Activated naive CD8-positive, alpha-beta T cell treated with anti-CD3 and anti-CD28 coated beads, Interleukin-2, amount 50 U/mL, for 24 hours (primary cell): ENCODE measurements at places on chromosomes 11 and 22.

DNA sequence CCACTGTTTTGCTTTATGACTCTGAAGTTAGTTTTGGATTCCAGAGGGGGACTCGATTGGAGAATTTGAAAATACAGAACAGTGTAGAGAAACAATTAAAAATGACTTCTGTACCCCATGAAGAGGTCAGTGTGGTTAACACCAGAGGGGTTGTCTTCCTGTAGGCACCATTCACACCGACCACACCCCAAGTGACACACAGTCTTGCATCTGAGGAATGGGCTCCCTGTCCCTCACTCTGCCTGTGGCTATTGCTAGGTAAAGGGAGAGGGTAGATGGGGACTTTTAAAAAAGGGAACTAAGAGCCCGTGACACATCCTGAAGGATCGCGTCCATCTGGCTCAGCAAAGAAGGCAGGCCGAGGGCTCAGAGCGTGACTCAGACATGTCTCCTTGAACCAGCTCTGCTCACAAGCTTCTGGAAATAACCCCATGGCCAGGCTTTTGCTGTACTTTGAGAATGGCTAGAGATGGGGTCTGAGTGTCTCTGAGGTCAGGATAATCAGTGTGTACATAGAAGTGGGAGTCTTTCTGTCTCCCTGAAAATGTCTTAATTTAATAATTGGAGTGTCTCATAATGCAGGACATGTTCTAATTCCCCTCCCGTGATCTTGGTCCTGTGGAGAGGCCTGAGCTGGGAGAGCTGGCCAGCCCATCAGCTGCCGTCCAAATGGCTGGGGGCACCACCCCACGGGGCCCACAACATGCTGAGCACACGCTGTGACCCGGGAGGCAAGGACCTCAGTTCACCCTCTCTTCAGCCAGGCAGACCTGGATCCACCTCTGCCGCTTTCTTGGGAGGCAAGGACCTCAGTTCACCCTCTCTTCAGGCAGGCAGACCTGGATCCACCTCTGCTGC lies 39.3 kb downstream of the SGSM1 start:
- no peak overlapping the region for H3K27ac ChIP-seq
- peaks cover 7% of the 10 kb centered on the region for H3K4me1 ChIP-seq
- H3K27me3 ChIP-seq: peaks cover 2% of the 10 kb centered on the region
- H3K4me3 ChIP-seq: no peak overlapping the region

DNA sequence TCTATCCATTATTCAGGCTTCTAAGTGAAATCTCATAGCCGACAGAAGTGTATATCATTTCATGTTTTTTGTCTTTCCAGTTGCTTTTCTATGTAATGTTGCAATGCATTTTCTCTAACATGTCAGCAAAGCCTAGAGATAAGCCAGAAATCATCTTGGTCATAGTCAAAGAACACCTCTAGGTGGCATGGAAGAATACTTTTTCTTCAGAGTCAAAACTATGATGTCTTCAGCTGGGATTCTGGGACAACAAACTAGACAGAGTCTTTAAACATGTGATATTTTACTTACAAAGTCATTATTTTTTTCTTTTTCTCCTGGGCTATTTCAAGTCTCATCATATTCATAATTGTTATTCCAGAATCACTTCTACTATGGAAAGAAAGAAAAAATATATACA lies 4.4 kb downstream of the GAS2 start:
- H3K27ac ChIP-seq: no peak overlapping the region
- H3K4me3 ChIP-seq: no peak overlapping the region
- peaks cover 46% of the 10 kb centered on the region for H3K27me3 ChIP-seq
- DNase-seq: no peak
- no peaks in the 10 kb centered on the region for H3K36me3 ChIP-seq

GRCh38 chr11:130006929-130007328 lies 4.3 kb upstream of the PRDM10 start:
- H3K4me1 ChIP-seq: peaks cover 17% of the 10 kb centered on the region
- H3K4me3 ChIP-seq: no peak overlapping the region
- H3K36me3 ChIP-seq: no peaks in the 10 kb centered on the region
- H3K27me3 ChIP-seq: peaks cover 2% of the 10 kb centered on the region
- no peak for DNase-seq
- no peak overlapping the region for H3K27ac ChIP-seq

GRCh38 chr11:27022659-27023251 lies 17.9 kb upstream of the BBOX1 start:
- H3K36me3 ChIP-seq: no peaks in the 10 kb centered on the region
- H3K27me3 ChIP-seq: no peaks in the 10 kb centered on the region
- no peaks in the 10 kb centered on the region for H3K4me1 ChIP-seq
- H3K27ac ChIP-seq: no peak overlapping the region
- DNase-seq: no peak
- H3K4me3 ChIP-seq: no peak overlapping the region

DNA sequence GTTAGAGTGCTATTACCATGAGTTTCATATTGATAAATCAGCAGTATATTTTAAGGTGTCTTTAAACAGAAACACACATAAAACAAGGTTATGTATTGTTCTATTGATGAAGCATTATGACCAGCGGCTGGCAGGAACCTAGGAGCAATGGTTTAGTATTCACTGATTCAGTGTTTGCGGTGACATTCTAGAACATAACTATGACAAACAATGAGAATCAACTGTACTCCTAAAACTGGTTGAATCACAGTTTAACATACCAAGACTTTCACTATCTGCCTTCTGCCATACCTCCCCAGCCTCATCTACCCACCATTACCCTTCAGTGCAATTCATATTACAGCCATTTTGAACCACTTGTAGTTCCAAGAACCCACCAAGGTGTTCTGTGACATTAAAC lies 8.8 kb downstream of the HOATZ start:
- no peaks in the 10 kb centered on the region for H3K36me3 ChIP-seq
- H3K4me3 ChIP-seq: no peak overlapping the region
- peak overlapping the region; percentile 1 for H3K27ac ChIP-seq
- no peaks in the 10 kb centered on the region for H3K27me3 ChIP-seq
- DNase-seq: no peak

GRCh38 chr11:63549411-63549810 lies 12.8 kb downstream of the PLAAT4 start:
- peak overlapping the region; percentile 13 for H3K27ac ChIP-seq
- peaks cover 3% of the 10 kb centered on the region for H3K36me3 ChIP-seq
- no peak overlapping the region for H3K4me3 ChIP-seq

- peaks cover 31% of the 10 kb centered on the region for H3K36me3 ChIP-seq
- H3K4me3 ChIP-seq: no peak overlapping the region
- no peak overlapping the region for H3K27ac ChIP-seq
- H3K27me3 ChIP-seq: no peaks in the 10 kb centered on the region
- DNase-seq: no peak
These were observed 192.5 kb upstream of the MTMR2 start for GRCh38 chr11:96116376-96116775.

DNA sequence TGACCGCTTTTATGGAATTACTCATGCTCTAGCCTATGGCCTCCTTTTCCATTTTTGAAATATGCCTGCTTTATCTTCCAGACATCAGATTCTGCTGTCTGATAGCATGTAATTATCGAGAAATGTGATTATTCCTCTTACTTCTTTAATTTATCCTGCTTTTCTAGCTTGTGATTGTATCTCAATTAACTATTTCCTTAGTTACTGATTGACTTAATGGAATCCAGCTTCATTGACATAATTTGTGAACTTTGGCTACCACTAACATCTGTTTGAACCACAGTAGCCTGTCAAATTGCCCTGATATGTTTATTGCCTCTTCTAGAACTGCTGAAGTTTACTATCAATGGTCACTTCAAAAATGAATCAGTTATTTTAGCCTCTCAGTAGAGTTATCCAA lies 25.5 kb upstream of the PDE3B start:
- DNase-seq: no peak
- no peak overlapping the region for H3K4me3 ChIP-seq
- peaks cover 72% of the 10 kb centered on the region for H3K4me1 ChIP-seq
- H3K36me3 ChIP-seq: peaks cover 36% of the 10 kb centered on the region
- H3K27ac ChIP-seq: no peak overlapping the region

DNA sequence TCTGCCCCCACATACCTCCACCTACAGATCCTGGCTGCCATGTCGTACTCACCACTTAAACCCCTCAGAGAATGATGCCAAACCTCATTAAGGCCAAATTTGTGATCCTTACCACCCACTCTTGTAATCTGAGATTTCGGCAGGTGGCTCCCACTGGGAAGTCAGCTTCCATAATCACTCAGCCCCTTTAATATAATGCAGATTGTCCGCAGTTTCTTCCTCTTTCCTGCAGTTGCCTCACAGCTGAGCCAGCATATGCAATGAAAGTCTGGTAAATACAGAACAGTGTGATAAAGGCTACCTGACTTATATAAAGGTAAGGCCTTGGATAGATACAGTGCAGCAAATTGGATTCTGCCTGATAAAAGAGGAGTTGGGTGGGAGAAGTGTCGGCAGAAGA lies 515.2 kb upstream of the TENM4 start:
- H3K4me3 ChIP-seq: no peak overlapping the region
- DNase-seq: no peak
- H3K27me3 ChIP-seq: no peaks in the 10 kb centered on the region
- no peaks in the 10 kb centered on the region for H3K36me3 ChIP-seq

- no peaks in the 10 kb centered on the region for H3K36me3 ChIP-seq
- H3K4me1 ChIP-seq: peaks cover 8% of the 10 kb centered on the region
- H3K27ac ChIP-seq: no peak overlapping the region
- no peak overlapping the region for H3K4me3 ChIP-seq
These were observed 14.0 kb upstream of the MS4A10 start for GRCh38 chr11:60771146-60771545.

GRCh38 chr11:45429719-45430118 lies 143.6 kb upstream of the SYT13 start:
- H3K36me3 ChIP-seq: no peaks in the 10 kb centered on the region
- H3K4me1 ChIP-seq: no peaks in the 10 kb centered on the region
- peaks cover 15% of the 10 kb centered on the region for H3K27me3 ChIP-seq
- DNase-seq: no peak
- no peak overlapping the region for H3K4me3 ChIP-seq
- no peak overlapping the region for H3K27ac ChIP-seq

DNA sequence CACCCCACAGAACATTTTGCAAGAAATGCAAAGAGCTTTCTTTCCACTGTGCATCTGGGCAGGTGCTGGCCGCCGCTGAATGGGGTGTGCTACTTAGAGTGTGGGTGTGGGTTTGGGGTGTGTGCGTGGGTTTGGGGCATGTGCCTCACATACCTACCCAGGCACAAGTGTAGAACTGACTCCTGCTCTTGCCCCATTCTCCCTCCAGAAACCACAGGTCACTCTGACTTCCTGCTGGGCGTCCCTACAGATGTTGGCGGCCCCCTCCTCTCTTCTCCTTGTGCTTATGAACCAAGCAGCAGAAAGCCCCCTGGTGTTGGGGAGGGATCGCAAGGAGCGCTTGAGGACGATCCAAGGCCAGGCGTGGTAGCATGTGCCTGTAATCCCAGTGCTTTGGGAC lies 63.9 kb downstream of the GRIK4 start:
- H3K27me3 ChIP-seq: peaks cover 43% of the 10 kb centered on the region
- H3K27ac ChIP-seq: no peak overlapping the region
- H3K36me3 ChIP-seq: no peaks in the 10 kb centered on the region
- no peak overlapping the region for H3K4me3 ChIP-seq
- DNase-seq: no peak

GRCh38 chr11:64074239-64074638 lies 38.5 kb downstream of the FLRT1 start:
- DNase-seq: no peak
- H3K36me3 ChIP-seq: no peaks in the 10 kb centered on the region
- H3K27me3 ChIP-seq: no peaks in the 10 kb centered on the region
- H3K4me3 ChIP-seq: no peak overlapping the region
- no peak overlapping the region for H3K27ac ChIP-seq
- peaks cover 3% of the 10 kb centered on the region for H3K4me1 ChIP-seq

- no peak overlapping the region for H3K27ac ChIP-seq
- H3K36me3 ChIP-seq: no peaks in the 10 kb centered on the region
- no peak overlapping the region for H3K4me3 ChIP-seq
- peak; percentile 4 for DNase-seq
- no peaks in the 10 kb centered on the region for H3K4me1 ChIP-seq
These were observed 47.7 kb upstream of the CSNK2A3 start for GRCh38 chr11:11400635-11401232.

- DNase-seq: no peak
- H3K27ac ChIP-seq: peak overlapping the region; percentile 37
- no peaks in the 10 kb centered on the region for H3K36me3 ChIP-seq
These were observed 17.3 kb downstream of the PACSIN2 start for GRCh38 chr22:42997582-42998090.

- peaks cover 53% of the 10 kb centered on the region for H3K4me1 ChIP-seq
- no peak overlapping the region for H3K4me3 ChIP-seq
- H3K36me3 ChIP-seq: peaks cover 4% of the 10 kb centered on the region
These were observed 30.0 kb downstream of the MAPK1 start for GRCh38 chr22:21837248-21837979.

GRCh38 chr22:40046126-40046525 lies 51.4 kb downstream of the FAM83F start:
- DNase-seq: no peak
- H3K27me3 ChIP-seq: peaks cover 2% of the 10 kb centered on the region
- H3K4me1 ChIP-seq: peaks cover 66% of the 10 kb centered on the region
- H3K4me3 ChIP-seq: peak overlapping the region; percentile 71
- H3K27ac ChIP-seq: peak overlapping the region; percentile 71
- H3K36me3 ChIP-seq: peaks cover 4% of the 10 kb centered on the region

- no peak overlapping the region for H3K4me3 ChIP-seq
- no peak for DNase-seq
- H3K27ac ChIP-seq: no peak overlapping the region
These were observed 147.0 kb upstream of the NAV2 start for GRCh38 chr11:19565639-19566038.

DNA sequence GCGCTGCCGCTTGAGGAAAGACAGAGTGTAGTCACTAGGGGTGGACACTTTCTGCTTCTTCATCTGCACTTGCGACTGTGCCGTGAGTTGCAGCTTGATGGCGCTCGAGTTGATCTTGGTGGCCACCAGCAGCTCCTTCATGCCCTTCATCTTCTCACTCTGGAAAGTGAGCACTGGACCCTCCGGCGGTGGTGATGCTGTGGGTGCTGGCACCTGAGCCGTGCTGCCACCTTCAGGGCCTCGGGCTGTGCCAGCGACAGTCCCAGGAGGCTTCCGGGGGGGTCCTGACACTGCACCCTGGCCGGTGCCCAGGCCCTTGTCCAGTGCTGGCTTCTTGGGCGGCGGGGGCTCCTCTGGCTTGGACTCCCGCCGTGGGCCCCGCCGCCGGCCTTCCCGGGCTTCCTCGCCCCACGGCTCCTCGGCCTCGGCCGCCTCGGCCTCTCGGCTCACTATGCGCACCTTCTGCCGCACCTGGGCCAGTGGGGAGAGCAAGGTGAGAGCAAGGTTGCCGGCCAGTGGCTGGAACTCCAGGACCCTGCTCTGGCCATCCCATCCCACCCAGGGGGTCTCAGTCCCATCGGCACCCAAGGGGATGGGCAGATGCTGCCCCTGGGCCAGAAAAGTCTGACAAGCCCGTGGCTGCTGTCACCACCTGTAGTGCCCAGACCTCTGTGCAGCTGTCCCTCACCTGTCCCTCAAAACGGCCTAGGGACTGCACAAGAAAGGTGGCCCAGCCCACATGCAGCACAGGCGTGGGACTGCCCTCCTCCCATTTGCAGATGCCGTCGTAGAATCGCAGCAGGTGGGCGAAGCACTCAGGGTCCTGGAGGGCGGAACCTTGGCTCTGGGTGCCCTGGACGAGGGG lies 1.6 kb upstream of the MAP4K2 start:
- DNase-seq: no peak
- no peaks in the 10 kb centered on the region for H3K27me3 ChIP-seq
- H3K4me3 ChIP-seq: peak overlapping the region; percentile 86
- H3K36me3 ChIP-seq: peaks cover 9% of the 10 kb centered on the region

- no peaks in the 10 kb centered on the region for H3K27me3 ChIP-seq
- H3K36me3 ChIP-seq: peaks cover 35% of the 10 kb centered on the region
- peak overlapping the region; percentile 76 for H3K27ac ChIP-seq
These were observed 2.0 kb upstream of the ANKRD42 start for GRCh38 chr11:83191491-83191890.
